ENCODE measurements at places on chromosomes 1 and 21.

DNA sequence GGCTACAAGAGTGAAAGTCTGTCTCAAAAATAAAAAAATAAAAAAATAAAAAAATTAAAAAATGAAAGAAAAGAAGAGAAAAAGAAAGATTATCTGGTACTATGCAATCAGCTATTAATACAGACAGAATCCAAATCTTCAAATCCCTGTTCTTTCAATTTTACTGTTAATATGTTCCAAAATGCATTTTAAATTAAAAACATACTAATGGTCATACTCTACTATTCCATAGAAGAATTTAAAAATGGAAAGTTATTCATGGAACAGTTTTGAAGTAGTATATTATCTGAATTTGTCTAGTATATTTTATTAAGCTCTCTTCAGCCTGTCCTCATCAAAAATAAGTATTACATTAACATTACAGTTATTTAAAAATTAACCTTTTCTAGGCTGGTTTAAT is 430.1 kb downstream of the PTBP2 start:
- no peak for DNase-seq

DNA sequence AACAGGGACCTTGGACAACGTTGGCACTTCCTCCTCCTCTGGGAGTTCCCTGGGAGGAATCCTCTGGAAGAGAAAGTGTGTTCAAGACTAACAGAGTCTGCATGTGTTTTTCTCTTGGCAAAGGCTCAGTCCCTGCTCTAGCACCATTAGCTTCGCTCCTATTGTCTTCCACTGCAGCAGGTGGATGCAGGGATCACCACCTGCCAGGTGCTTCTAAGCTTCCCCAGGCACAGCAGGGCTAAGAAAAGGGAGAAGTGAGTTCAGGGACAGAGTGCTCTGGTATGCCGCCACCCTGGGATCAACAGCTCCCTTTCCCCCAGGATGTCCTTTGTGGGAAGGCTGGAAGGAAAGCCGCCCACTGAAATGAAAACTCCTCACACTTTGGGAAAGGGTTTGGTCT is 43.9 kb upstream of the IL20 start:
- no peak for DNase-seq

- DNase-seq, result no peak
These were observed 14.7 kb upstream of the CFAP126 start for GRCh38 chr1:161382214-161383019.

DNA sequence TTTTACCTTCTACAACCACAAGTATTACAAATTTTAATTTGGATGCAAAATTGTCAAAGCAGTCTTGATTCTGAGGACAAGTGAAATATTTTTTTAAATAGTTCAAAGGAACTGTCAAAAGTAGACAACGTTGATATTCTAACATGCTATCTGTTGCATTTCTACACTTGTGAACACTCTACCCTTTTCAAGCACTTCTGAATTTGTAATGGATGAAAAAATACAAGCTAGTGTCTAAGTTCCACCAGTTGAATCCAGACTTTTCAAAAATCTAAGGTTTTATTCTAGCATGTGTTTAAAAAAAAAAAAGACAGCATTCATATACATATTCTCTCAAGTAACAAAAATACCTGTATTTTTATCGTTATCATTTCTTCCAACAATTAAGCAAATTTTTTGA is 2.1 kb downstream of the ARID4B start:
- DNase-seq, result no peak

DNA sequence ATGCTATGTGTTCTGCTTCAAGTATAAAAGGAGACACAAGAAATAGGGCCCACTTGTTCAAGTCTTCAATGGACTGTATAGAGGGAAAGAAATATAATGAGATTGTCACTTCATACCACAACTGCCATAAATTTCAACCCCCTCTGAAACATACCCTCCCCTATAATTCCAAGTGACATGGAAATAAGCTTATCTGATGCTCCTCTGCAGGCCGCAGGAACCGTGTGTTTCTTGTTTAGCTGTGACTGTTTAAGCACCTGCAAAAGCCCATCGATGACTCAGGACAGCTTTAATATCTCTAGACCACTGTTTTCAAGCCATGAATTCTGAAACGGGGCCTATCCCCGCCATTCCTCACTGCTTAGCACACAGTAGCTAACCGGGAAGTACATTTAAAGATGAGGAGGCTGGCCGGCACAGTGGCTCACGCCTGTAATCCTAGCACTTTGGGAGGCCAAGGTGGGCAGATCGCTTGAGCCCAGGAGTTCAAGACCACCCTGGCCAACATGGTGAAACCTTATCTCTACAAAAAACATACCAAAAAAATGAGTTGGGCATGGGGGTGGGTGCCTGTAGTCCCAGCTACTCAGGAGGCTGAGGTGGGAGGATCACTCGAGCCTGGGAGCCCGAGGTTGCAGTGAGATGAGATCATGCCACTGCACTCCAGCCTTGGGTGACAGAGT is 4.2 kb downstream of the HLCS start:
- no peak for DNase-seq

All from activated gamma-delta T cell treated with Interleukin-2 at 50 U/mL for 16 hours (primary cell).